ENCODE measurements at places on chromosomes 2 and 18. TPM values are rescaled to one million over a fixed set of nuclear protein-coding genes. Genes with fewer than 3 reads are reported as not detected.
A peak's percentile ranks its signal among the peaks of the same experiment; 100 is the strongest.

Gene UGT1A6
- 0.08 TPM for polyA plus RNA-seq

Gene AKAIN1
- polyA plus RNA-seq, result not detected

Gene EMILIN1
- 102 TPM for polyA plus RNA-seq

Gene C1QL2
- polyA plus RNA-seq, result not detected

Gene TMEM178A
- 106 TPM for polyA plus RNA-seq

Gene SCN9A
- polyA plus RNA-seq, result 2.0 TPM

Gene CD302
- 10.8 TPM for polyA plus RNA-seq

- DNase-seq, result no peak
Measured at GRCh38 chr2:163736433-163737189, 803 bp upstream of the FIGN start.

DNA sequence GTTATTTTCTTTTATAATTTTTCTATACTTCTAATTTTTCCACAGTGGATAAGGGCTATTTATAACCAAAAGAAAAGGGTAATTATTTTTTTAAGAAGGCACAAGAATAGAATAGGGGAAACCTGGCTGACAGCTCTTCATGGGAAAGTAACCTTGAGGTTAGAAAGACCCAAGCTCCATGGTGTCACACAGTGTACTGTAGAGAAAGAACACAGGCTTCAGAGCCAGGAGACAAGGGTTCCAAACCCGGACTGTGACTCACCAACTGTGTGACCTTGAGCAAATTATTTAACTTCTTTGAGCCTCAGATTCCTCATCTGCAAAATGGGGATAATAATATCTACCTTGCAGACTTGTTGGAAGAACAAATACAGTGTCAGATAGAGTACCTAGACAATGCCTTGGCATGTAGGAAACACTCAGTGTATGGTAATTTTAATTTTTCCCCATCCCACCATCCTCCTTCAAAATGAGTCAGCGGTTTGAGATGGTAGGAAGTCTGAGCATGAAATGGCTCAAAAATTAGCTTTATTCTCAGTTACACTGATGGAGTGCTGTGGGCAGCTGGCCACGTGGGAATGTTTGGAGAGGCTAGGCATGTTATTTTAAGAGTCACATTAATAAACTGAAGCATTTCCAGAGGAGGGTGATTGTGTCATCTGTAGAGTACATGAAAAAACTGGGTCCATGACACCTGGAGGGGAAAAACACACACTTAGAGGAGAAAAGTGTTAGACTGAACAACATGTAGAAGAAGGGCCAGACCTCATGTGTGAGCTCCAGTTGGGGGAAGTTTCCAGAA lies 36.7 kb downstream of the TMEM37 start:
- no peak for DNase-seq

DNA sequence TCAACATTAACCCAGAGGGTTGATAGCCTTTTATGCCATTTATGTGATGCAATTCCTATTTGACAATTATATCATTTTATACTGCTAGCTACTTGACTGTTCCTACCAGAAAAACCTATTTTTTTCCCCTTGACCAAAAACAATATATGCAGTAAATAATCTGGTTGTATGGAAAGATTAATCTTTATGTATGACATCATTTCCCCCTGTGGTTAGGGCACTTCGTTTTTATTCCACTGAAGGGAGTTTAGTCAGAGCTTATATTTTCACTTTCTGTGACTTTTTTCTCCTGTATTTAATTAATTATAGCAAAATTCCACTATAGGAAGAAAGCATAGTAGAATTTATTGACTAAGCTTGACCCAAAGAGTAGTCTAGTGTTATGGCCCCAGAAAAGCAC lies 107.6 kb downstream of the HAUS1 start:
- DNase-seq, result no peak

DNA sequence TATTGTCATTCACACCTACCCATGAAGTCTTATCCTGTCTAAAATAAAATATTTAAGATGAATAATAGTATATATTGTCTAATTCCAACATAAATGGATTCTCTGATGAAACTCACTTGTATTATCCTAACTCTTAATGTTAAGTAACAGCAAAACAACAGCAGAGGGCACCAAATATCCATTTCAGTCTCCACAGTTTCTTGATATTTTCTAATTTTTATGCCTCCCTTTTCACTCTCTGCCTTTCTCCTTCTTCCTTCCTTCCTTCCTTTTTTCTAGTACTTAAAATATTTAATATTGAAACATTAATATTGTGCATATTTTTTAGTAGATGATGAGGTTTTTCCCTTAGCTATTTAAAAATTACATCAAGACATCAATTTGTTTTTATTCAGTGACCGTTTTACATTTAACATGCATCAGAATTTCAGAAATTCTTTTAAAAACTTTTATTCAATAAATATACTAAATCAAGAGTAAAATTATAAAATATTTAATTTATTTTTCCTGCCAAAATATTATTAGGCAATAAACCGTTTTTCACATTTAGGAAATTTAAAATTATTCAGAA lies 97.6 kb downstream of the WDR7 start:
- no peak for DNase-seq

GRCh38 chr2:162731917-162732804 lies 106.4 kb downstream of the KCNH7 start:
- no peak for DNase-seq

- no peak for DNase-seq
Measured at GRCh38 chr2:626491-627339, 50.5 kb downstream of the TMEM18 start.

- DNase-seq, result no peak
Measured at GRCh38 chr2:94986392-94986963, 39.0 kb upstream of the MAL start.

DNA sequence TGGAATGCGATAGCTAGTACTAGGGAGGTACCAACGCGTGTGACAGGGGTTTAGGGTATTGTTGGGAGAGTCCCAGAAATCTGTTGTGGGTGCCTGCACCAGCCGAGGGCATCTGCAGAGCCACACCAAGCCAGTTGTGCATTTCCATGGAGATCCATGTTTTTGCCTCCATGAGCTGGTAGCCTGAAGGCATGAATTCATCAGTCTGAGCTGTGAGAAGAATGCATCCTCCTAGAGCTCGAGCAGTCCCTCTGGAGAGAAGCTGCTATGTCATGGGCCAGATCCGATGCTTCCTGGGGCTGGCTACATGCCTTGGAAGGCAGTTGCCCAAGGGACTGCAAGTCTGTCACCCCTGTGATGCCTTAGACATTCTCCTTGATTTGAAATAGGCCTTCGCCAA lies 57.9 kb downstream of the LIPG start:
- DNase-seq, result no peak

GRCh38 chr18:11666176-11666575 lies 22.9 kb upstream of the GNAL start:
- DNase-seq, result no peak

DNA sequence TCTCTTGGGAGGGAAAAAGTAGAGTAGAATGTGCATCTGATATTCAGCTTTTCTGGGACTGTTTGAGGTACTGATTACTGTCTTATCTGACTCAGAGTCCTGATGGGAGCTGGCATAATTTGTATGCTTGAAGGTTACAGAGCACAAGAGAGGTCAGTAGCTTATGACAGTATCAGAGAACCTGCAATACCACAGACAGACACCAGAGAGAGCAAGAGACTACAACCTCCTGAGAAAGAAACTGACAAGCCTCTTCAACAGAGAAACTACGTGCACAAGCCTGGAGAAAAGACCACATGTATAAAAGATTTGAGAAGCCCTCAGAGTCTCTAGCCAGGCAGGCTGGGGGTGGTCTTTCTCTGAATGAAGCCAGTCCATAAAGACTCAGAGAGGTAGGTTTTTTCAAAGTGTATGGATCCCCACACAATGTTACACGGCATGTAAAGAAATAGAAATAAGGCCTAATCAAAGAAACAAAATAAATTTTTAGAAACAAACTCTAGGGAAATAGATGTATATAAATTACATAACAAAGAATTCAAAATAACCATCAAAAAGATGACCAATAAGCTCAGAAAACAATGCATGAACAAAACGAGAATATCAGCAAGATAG lies 568.3 kb downstream of the LRRTM4 start:
- peak; percentile 24 for DNase-seq

DNA sequence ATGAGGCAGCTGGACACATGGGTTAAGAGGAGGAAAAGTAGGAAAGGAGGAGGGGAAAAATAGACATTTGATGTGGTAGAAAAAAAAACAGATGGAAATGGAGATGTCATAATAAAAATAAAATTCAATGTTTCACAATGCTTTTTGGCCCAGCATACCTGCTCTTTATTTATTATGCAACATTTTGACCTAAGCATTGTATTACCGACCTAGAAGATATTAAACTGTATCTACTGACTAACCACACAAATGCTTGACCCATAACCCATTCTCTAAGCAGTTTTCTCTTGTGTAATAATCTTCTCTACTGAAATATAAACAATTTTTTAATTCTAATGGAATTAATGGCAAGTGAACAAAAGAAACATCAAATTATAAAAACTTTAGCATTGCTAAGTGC lies 362.3 kb downstream of the FBXO15 start:
- no peak for DNase-seq

DNA sequence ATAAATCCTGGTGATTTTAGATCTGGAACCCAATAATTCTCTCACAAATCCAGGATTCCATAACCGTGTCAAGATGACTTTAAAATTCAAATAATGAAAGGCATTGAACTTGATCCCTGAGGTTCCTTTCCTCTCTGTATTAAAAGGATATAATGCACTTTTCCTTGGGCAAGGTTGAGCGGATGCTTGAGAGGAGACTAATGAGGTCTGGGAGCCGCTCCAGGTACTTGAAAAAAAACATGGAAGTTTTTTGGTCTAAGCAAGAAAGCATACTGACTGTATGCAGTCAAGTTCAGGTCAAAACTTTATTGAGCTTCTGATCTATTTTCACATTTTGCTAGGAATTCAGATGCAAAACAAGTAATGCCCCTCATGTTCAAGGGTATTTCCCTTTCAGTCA lies 318.5 kb downstream of the RAD51AP2 start:
- no peak for DNase-seq

- DNase-seq, result peak; percentile 63
Measured at GRCh38 chr2:136025057-136025973, 39.9 kb upstream of the DARS1 start.

- DNase-seq, result no peak
Measured at GRCh38 chr2:230795856-230796255, 68.9 kb upstream of the ITM2C start.

DNA sequence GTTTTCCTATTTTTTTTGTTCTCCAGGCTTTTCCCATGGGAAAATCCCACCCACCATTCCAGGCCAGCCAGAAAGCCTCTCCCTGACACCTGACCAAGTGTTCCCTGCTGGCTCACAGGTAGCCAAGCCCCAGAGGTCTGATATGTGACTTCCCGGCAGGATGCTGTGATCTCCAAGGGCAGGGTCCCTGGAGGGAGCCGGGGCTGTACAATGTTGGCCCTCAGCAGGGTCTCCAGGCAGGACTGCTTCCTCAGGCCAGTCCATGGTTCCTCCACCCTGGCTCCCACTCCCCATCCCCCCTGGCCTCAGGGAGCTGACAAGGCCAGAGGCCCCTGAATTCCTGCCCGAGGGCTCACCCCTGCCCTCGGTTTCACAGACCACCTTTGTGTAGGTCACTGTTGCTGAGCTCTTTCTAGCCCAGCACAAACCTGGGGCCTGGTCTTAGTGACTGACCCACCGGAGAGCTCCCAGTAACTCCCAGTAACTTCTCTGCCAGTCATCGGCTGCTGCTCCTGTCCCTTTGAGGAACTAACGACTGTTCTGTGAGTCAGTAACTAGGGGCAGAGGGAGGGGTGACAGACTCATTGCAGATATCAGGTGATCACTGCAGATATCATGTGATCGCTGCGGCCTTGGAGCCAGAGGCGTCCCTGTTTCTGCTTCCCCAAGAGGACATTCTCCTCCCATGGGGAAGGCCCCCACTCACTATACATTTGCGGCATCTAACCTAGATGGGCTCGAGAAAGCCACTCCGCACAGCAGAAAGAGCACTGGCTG lies 38.7 kb downstream of the SDC1 start:
- DNase-seq, result no peak

Data from left renal pelvis (tissue), 4 donors.